Fibroblast of lung (primary cell): ENCODE measurements at places on chromosomes 4 and X. TPM values are rescaled to one million over a fixed set of nuclear protein-coding genes. Genes with fewer than 3 reads are reported as not detected.

- DNase-seq: peak; percentile 90
These were observed 366.1 kb downstream of the FBXO8 start for GRCh38 chr4:173917255-173917960.

DNA sequence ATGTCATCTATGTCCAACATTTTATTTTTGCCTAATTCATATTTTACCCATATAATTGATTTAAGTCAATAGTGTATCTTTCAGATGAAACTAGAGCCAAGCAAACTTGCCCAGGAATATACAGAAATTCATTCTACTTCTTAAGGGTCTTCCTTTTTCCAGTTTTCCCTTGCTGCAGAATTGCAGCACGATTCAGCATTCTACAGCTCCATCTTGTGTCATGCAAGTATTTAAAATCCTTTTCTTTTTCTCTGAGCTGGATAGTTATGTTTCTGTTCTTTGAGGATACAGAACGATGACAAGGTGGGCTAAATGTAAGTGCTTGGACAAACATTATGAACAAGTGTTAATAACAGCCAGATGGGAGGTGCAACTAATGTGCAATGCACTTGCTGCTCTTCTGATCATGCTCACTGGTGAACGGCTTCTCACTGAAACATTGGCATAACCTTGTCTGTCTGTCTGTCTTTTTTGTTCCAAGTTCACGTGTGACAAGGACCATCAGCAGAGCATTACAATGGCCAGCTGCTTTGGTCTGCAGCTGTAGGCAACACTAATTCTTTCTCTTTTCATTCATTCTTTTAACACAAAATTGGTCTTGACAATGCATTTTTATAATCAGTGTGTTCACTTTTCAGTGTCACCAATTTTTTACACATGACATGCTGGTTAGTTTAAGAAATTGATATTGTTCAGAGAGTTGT is 1821.7 kb downstream of the ARAP2 start:
- DNase-seq: peak; percentile 6

DNA sequence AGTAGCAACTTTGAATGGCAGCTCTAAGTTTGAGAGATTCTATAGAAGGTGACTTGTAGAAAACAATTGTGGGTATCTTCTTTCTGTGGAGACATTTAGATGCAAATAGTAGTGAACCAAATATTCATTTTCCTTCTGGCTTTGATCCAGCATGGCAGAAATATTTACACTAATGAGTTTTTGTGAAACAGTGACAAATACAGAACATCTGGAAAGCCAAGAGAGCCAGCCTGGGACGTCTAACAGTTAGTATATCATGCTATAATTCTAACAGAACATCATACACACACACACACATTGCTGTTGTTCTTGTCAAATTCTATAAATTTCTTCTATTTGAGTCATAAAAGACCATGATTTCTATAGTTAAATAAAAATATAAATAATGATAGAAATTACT is 1777.9 kb downstream of the ARAP2 start:
- DNase-seq: no peak

The TSPAN7 gene
- polyA plus RNA-seq: 0.03 and 0.11 TPM in 2 replicates

DNA sequence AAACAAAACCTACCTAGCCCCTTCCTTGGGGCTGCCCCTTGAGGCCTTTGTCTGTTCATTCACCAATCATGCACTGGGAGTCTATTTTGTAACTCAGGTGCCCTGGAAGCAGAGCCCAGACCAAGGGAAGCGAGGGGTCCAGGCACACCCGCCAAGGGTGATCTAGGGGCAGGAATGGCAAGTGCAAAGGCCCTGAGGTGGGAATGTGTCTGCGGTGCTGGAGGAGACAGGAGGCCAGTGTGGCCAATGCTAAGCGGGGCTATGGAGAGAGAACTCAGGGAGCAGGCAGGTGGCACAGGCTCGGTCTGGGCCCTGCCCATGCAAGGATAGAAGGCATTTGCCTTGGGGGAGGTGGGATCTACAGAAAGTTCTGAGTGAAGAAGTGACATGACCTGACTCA is 3.5 kb upstream of the SH3BP2 start:
- no peak for DNase-seq

DNA sequence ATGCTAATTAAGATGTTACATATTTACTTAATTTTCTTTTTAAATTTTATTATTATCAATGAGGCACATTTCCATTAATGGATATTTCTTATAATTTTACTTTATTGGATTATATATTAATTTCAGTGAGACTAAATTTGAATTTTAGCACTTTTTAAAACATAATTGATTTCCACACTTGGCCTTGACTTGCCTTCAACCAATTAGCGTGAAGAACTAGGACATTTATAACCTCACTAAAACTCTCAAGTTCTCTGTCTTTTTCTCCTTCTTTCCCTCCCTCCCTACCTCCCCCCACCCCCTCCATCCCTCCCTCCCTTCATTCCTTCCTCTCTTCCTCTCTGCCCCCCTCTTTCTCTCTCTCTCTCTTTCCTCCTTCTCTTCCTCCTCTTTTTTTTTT is 1618.1 kb downstream of the C4orf33 start:
- no peak for DNase-seq

- peak; percentile 20 for DNase-seq
These were observed 16.0 kb upstream of the EPGN start for GRCh38 chr4:74292111-74292870.

- peak; percentile 60 for DNase-seq
These were observed 40.4 kb upstream of the TLR2 start for GRCh38 chr4:153643406-153644383.

GRCh38 chrX:25941087-25941486 is 197.1 kb upstream of the MAGEB18 start:
- peak; percentile 44 for DNase-seq

DNA sequence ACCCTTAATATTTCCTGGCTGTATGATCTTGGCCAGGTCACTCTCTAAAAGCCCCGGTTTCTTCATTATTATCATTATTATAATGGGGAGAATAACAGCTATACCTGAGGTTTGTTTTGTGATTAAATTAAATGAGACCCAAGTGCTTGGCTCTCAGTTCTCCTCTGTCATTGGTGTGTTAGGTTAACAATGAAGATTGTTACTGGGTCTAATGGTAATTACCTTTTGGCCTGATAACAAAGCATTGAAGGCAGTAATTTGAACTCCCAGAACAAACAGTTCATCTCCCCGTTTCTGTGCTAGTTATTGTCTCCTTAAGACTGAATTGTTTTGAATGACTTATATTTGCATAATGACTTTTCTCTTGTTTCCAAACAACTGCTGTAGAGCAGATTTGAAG is 6.8 kb upstream of the ANAPC4 start:
- no peak for DNase-seq

DNA sequence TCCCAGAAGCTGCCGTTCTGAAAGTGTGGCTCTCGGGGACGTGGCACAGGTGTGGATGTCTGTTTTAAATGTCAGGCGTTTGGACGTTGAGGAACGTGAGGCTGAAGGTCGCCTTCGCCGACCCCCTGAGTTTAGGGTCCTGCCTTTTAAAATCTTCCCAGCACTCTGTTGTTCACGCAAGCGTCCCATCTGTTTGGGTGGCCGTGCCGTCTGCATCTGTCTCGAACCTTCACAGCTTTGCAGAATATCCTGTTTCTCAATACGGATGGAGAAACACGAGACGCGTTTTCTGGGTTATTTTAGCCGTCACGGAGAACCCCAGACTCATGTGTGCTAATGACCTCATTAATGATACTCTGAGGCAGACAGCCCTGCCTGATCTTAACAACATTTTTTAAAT is 31.5 kb downstream of the SHOX start:
- DNase-seq: no peak

The SPATA4 gene
- 0.09 and 0.14 TPM in 2 replicates for polyA plus RNA-seq

The KCNIP4 gene
- not detected in 2 replicates for polyA plus RNA-seq

GRCh38 chr4:174494726-174495125 is 27.6 kb downstream of the HPGD start:
- no peak for DNase-seq

DNA sequence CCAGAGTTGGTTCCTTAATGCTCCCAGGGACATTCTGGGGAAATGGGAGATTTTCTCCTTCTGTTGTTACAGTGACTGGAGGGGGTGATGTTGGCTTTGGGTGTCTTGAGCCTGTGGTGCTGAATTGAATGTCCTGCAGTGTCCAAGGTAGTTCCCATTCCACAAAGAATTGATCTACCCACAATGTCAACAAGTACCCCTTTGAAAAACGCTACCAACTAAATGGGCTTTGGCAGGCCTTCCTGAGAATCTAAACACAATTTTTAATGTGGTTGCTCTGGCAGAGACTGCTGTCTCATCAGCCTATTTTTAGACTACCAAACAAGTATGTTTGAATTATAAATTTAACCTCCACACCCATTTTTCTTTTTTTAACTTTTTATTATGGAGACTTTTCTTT is 69.4 kb downstream of the CCKAR start:
- peak; percentile 68 for DNase-seq

The PHOX2B gene
- not detected in 2 replicates for polyA plus RNA-seq

DNA sequence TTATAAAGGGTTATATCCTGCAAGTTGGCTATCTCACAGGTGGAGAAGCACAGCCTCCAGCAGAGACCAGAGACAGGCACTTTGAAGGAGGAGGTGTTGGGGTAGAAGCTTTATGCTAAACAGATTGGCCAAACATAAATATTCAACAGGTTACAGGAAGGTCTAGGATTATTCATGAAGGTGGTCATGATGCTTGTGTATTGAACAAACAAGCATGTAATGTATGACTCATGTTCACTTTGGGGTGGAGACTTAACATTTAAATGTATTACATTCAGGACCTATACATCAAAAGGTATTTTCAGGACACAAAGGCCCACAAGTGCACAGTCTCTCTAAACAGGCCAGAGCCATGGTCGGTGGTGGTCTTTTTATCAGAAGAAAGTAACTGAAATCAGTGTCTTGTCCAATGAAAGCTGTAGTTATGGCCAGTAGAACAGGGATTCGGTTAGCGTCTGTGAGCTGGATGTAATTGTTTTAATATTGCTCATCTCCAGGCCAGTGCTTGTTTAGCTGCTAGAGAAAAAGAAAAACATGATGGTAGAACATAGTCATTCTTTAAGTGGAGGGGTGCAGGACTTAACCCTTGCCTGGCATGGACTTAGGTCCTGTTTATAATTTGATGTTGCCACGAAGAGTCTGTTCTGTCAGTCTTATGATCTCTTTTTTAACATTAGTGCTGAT is 555.2 kb upstream of the PCDH10 start:
- peak; percentile 62 for DNase-seq

The SH3D19 gene
- polyA plus RNA-seq: 41.3 and 53.0 TPM in 2 replicates

DNA sequence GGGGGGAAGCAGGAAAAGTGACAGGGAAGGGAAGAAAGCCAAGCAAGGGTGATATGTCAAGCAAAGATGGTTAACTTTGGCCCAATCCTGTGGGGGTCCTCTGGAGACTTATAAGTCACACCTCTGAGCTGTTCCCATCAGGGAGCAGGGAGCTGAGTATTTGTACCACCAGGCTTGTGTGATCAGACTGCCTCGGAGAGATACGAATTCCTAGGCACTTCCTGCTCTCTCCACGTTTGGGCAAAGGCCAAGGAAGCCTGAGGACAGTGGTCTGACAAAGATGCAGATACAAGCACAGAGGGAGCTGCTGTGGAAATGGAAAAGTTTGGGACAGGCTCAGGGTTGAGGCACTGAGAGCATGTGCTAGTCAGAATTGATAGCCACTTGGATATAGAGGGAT is 10.4 kb upstream of the PPP3CA start:
- peak; percentile 67 for DNase-seq

GRCh38 chr4:101643186-101643837 is 147.2 kb upstream of the BANK1 start:
- no peak for DNase-seq

The MMAA gene
- polyA plus RNA-seq: 3.6 and 5.4 TPM in 2 replicates
